Stomach (tissue), 19 donors: ENCODE measurements at places on chromosomes 6 and 20. TPM values are rescaled to one million over a fixed set of nuclear protein-coding genes. Genes with fewer than 3 reads are reported as not detected.

FKBP5 gene
- total RNA-seq, result 123 TPM

HLA-DRB1 gene
- total RNA-seq, result 4.1 TPM

FUT9 gene
- 98.0 TPM for total RNA-seq

KHDC3L gene
- not detected for total RNA-seq

ADGRG6 gene
- 8.2 TPM for total RNA-seq

DNA sequence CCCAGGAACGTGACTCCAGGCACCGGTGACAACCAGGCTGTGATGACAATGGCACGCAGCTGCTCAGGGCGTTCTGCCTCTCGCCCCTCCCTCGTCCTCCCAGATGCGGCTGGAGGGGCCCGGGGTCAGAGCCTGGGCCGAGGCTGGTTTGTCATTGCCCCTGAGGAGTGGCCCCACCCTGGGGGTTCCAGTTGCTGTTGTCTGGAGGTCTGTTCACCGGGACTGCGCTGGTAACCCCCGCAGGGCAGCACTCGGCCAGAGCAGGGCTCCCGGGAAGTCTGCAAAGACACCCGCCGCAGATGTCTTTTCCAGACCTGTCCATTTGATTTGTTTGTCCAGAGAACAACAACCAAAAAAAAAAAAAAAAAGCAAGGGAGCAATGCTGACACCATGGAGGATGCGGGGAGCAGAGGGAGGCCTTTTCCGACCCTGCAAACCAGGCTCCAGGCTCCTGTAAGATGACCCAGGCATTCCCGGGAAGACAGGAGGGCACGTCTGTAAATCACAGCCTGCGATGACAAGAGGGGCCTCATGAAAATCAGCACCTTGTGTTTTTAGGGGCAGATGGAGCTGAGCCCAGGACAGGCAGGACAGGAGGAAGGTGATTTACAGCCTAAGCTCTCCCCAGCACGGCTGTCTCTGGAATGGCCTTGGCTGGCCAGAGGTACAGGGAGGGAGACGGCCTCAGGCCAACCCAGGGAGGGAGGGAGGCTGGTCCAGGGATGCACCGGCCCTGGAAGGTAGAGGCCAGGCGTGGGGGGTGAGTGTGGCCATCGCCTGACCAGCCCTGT lies 189.3 kb downstream of the ERMARD start:
- no peak for DNase-seq

DNA sequence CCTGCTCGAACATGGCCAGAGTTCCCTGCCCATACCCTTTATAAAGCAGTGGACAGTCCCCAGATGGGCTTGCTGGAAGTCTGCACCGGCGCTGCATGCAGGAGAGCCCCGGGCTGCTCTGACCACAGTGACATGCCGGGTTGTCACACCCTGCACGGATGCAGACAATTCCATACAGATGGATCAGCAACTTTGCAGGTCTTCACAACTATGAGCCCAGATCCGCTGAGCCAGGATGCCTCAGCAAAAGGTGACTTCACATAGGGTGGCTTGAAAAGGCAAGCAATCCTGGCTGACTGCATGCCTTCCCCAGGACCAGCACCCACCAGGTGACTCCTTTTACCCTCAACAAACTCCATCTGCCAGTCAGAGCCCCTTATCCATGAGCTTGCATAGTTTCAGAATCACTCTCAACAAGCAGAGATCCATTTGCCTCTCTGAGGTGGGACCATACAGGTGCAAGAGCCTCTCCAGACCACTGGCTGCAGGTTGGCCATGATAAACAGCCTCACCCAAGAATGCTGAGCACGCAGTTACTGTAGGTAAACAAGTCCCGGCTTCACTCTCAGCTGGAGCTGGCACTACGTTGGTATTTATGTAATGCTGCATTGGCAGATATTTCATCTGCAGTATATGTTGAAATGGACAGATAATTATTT lies 183.0 kb upstream of the QKI start:
- no peak for DNase-seq

- DNase-seq, result no peak
Observed at GRCh38 chr20:36717657-36718056, 28.2 kb downstream of the NDRG3 start.

GRCh38 chr6:136786658-136787057 lies 5.6 kb downstream of the MAP3K5 start:
- no peak for DNase-seq

- no peak for DNase-seq
Observed at GRCh38 chr6:90478278-90478677, 108.6 kb downstream of the MAP3K7 start.

- no peak for DNase-seq
Observed at GRCh38 chr20:9506964-9507369, 7.4 kb upstream of the LAMP5 start.

- DNase-seq, result no peak
Observed at GRCh38 chr6:43367245-43367984, 2.0 kb downstream of the ZNF318 start.

DNA sequence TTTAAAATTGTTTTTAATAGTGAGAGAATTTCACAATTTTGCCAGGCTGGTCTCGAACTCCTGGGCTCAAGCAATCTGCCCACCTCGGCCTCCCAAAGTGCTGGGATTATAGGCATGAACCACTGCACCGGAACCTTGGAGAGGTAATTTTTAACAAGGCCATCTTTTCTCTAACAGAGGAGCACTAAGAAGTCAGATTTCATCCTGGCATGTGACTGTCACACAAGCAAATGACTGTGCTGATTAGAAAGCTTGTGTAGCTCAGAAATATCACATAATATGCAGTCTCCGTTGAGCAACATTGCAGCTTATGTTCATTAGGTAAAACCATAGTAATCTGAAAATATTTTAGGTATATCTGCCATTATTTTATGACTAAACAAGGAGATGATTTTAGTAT lies 156.0 kb downstream of the CCDC170 start:
- DNase-seq, result no peak

DNA sequence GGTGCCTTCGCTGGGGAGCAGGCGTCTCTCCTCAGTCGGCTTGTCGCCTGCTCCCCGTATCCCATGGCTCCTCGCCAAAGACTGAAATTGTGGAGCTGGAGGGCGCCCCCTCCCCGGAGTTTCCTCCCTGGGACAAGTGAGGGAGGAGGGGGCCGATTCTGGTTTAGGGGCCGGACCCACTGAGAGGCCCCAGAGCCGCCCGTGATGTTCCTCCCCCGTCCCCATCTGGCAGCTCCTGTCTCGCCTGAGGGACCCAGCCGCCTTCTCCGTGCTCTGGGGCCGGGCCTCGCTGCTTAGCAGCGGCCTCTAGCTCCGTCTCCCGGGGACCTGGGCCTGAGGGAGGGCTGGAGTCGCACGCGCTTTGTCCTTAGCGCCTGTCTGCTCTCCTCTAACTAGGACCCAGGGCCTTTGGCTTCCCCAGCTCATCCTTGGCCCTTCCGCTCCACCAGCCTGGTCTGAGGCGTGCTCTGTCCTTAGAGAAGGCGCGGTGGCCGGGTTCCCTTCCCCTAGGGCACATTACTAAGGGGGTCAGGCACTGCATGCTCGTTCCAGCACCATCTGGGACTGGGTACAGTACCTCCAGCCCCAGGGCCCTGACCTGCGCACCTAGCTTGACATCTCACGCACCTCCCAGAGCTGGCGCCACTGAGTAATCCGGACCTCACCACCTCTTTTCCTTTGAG lies 29.7 kb downstream of the SLC12A5 start:
- peak; percentile 47 for DNase-seq

DNA sequence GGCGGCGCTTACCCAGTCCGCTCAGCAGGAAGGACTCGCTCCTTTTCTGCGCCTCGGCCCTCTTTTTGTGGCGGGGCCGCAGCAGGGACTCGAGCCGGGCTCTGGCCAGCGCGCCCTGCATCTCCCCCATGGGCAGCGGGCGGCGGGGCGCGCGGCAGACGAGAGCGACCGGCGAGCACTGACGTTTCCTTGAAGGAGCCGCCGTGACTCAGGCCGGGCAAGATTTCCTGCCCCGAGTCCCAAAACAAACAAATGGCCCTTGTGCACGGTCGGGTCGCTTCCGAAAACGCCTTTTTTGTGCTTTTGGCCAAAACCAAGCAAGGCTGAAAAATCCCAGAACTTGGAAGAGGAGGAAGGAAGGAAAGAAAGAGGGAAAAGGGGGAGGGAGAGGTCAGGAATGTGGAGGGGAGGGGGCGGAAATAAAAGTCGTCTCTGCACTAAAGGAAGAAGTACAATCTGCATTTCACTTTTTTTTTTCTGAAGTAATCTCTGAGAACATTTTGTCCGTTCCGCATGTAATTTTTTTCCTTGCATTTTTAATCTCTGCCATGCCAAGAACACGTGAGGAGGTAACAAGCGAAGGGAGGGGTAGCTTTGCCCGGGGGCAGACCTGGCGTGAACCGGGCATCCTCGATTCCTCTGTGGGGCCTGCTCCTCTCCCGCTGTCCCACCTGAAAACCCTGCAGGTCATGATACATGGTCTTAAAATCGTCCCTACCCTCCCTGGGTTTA lies 123.3 kb upstream of the SLC2A12 start:
- DNase-seq, result peak; percentile 86

DNA sequence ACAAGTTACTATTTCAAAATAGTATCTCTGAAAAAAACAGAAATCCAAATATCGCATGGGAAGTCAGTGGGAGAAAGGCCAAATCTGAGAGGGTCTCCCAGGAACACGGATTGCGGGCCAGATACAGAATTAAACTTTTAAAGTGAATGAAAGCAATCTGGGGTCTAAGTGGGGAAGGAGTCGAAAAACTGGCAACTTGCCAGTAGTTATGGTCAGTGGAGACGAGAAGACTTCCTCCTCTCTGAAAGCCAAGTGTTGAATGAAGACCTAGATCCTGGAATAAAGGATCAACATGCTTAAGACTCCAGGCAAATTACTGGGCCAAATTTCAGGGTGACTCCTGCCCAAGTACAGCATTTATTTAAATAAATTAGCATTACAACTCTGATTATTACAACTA lies 123.6 kb downstream of the BFSP1 start:
- DNase-seq, result no peak

GRCh38 chr6:4240148-4240547 lies 104.8 kb upstream of the ECI2 start:
- no peak for DNase-seq

DNA sequence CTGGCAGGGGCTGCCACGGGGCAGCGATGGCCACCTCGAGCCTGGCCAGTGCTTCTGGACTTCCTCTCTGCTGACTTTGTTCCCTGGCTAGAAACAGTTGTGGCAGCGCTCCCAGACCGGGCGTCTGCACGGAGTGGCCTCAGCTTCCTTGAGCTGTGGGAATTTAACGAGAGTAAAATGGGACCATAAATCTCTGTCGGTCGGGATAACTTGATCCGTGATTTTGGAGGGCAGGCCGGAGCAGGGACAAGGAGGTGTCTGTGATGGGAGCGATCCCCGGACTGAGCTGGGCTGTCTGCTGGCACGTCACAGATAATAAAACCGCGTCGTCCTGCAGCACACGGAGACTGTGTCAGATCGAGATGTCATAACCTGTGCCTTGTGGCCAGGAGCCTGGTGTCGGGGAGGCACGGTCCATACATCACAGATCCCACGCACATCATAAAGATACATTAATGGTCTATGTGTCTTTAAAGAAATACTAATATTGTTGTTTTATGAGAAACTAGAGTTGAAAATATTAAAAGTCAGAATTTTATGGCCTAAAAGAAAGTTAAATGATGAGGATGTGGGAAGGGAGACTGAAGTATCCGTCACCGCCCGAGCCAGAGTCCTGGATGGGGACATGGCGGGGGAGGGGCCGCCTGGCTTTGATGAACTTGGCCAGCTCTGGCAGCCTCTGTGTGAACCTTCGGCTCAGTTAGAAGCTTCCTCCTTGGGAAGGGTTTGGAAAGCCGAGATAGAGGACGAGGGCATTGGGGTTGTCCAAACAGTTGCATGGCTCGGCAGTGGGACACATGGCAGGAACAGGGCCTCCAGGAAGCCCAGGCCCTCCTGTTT lies 6.5 kb upstream of the RBBP8NL start:
- DNase-seq, result peak; percentile 76

DNA sequence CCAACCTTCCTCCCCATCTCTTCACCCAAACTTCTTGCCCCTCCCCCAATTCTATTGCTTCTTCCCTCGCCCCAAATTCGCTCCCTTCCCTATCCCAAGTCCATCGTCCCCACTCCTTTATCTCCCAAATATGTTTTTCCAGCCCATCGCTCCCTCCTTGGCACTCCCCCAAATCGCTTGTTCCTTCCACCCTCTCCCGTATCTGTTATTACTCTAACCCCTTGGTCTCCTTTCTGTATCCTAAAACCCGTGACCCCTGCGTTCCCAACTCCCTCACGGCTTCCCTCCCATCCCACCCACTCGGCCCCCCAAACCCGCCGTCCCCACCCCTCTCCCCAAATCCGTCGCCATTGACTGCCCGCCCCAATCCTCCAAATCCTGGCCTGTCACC lies 584 bp downstream of the MTCH1 start:
- no peak for DNase-seq

DNA sequence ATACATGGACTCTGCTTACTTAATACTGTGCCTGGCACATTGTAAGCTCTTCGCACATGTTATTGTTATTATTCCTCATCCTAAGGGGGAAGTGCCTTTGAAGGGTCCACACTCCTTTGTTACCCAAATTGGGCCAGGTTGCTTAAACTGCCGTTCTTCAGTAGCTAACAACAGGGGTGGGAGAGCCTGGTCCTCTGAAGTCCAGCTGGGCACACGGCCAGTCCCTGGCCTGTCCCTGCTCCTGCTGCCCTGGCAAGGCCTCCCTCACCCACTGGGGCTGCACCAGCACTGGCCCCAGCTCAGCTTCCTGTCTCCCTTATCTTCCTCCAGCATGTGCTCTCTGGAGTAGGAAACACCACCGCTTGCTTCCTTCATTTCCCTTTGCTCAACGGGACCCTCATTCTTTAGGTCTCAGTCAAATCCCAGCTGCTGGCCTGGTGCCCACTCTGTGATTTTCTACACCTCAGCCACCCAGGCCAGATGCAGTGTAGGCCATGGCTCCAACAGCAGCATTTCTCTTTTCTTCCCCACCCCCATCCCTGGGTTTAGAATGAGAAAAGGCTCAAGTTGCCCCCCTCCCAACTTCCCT lies 5.5 kb upstream of the PROCR start:
- peak; percentile 66 for DNase-seq

- no peak for DNase-seq
Observed at GRCh38 chr20:17956099-17956685, 12.4 kb downstream of the SNX5 start.

GRCh38 chr20:57653910-57654309 lies 33.7 kb upstream of the ZBP1 start:
- DNase-seq, result no peak

DNA sequence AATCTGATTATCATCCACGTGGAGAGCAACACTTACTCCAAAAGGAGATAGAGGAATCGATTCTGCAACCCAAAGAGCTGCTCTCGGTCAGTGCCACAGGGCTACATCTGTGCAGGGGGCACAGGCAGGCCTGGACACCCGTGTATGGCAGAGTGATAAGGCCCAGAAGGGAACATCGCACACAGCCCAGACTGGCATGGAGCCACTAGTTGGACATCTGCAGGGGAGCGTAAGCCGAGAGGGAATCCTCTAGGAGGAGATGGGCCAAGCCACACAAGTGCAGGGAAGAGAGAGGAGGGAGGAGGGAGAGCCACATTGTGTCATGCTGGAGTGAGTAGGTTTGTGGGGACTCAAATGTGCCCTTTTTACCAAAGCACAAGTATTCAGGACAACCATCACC lies 50.4 kb upstream of the ENTPD6 start:
- no peak for DNase-seq

GRCh38 chr6:894274-894673 lies 201.3 kb upstream of the EXOC2 start:
- no peak for DNase-seq

- no peak for DNase-seq
Observed at GRCh38 chr6:90048206-90048967, 154.1 kb downstream of the GJA10 start.
